ENCODE measurements at places on chromosomes 5 and 9. TPM values are rescaled to one million over a fixed set of nuclear protein-coding genes. Genes with fewer than 3 reads are reported as not detected.

ITK gene
- total RNA-seq, result 0.69 TPM

- no peak overlapping the region for H3K4me3 ChIP-seq
- no peaks in the 10 kb centered on the region for H3K4me1 ChIP-seq
- H3K27me3 ChIP-seq, result no peaks in the 10 kb centered on the region
- DNase-seq, result no peak
- H3K27ac ChIP-seq, result no peak overlapping the region
Measured at GRCh38 chr9:113417370-113417769, 6.8 kb downstream of the C9orf43 start.

DNA sequence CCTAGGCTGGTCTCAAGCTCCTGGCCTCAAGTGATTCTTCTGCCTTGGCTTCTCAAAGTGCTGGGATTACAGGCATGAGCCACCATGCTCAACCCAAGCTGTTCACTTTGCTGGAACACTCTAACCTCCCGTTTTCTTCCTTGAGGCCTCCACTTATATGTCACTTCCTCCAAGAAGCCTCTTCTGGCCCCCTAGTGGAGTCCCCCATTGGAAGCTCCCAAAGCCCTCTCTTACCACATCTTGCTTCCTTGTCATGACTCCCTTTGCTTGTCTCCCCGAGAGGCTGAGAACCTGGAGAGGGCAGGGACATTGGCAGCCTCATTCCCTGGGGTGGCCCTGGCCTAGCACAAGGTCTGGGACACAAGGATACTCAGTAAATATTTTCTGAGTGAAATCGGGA is 80.8 kb downstream of the PDE6A start:
- no peaks in the 10 kb centered on the region for H3K27me3 ChIP-seq
- H3K27ac ChIP-seq, result no peak overlapping the region
- no peak overlapping the region for H3K4me3 ChIP-seq
- no peaks in the 10 kb centered on the region for H3K36me3 ChIP-seq
- H3K4me1 ChIP-seq, result no peaks in the 10 kb centered on the region
- DNase-seq, result no peak

GRCh38 chr9:94654165-94654894 is 15.0 kb upstream of the FBP1 start:
- no peak overlapping the region for H3K4me3 ChIP-seq
- no peaks in the 10 kb centered on the region for H3K4me1 ChIP-seq
- H3K36me3 ChIP-seq, result no peaks in the 10 kb centered on the region
- H3K27me3 ChIP-seq, result no peaks in the 10 kb centered on the region

MEIKIN gene
- not detected for total RNA-seq

PAEP gene
- total RNA-seq, result not detected

DNA sequence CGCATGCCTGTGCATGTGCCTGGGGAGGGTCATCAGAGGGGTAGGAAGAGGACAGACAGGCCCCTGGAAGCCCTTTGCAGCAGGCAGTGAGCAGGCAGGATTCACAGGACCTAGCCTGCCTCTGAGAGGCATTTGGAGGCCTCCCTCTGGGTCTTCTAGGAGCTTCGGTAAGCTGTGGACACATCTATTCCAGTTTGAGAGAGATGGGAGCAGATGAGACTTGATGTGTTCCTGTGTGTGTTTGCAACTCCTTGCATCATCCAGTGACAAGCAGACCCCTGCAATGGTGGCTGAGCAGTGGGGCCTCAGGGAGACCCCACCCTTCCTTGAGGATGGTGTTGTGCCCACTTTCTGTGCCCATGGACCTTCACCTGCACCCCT is 64.0 kb downstream of the GADD45G start:
- no peak overlapping the region for H3K4me3 ChIP-seq
- H3K27ac ChIP-seq, result no peak overlapping the region
- no peaks in the 10 kb centered on the region for H3K36me3 ChIP-seq
- no peaks in the 10 kb centered on the region for H3K27me3 ChIP-seq

GRCh38 chr9:108919517-108919916 is 14.4 kb downstream of the ELP1 start:
- no peaks in the 10 kb centered on the region for H3K4me1 ChIP-seq
- no peak for DNase-seq
- H3K4me3 ChIP-seq, result no peak overlapping the region
- peaks cover 90% of the 10 kb centered on the region for H3K36me3 ChIP-seq

UGT3A1 gene
- not detected for total RNA-seq

SPATA31D4 gene
- not detected for total RNA-seq

- H3K36me3 ChIP-seq, result no peaks in the 10 kb centered on the region
- H3K27ac ChIP-seq, result no peak overlapping the region
- peaks cover 74% of the 10 kb centered on the region for H3K4me1 ChIP-seq
- no peaks in the 10 kb centered on the region for H3K27me3 ChIP-seq
Measured at GRCh38 chr9:79581794-79582193, 10.0 kb downstream of the TLE4 start.
